Fibroblast of lung (primary cell): ENCODE measurements at places on chromosomes 7 and 10.

DNA sequence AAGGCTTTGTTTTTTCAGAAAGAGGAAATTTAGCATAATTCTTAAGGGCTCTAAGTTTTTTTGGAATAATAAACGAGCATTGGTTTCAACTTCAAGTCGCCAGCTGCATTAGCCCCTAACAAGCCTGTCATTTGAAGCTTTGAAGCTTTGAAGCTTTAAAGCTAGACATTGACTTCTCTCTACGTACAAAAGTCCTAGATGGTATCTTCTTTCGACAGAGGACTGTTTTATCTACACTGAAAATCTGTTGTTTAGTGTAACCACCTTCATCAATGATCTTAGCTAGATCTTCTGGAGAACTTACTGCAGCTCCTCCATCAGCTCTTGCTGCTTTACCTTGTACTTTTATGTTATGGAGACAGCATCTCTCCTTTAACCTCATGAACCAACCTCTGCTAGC is 79.6 kb upstream of the TMEM72 start:
- no peak for DNase-seq

DNA sequence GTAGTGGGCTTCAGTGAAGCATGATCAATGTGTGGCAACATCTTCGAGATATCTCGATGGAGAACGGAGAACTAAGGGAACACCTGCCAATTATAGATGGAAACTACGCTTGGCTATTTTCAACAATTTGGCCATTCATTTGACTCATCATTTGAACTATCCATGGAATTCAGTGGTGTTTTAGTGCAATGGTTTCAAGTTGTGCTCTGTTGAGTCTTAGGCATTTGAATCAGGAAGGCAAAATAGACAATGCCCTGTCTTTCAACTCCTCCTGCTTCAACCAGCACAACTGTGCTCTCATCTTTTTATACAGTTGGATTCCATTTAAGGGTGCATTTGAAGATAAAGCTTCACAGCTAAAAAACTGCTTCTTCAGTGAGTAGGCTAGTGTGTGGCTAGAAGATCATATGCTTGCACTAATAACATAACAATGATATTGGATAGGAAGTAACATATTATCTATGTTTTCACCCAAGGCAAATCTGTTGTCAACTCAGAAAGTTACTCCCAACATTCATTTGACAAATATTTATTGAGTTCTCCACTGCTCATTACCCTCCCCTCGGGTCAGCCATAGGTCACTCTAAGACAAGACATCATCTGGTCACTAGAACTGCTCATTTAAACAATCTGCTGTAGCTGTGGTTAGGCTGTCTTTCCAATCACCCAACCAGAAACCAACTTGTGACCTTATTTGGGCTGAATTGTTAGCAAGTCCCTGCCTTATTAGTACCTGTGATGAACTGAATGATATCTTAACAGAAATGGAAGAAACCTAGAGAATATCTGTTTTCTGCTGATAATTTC is 314.1 kb upstream of the SP4 start:
- no peak for DNase-seq

- DNase-seq, result peak; percentile 36
Measured at GRCh38 chr10:24207781-24208611, 942 bp upstream of the KIAA1217 start.

- peak; percentile 67 for DNase-seq
Measured at GRCh38 chr7:133545618-133546017, 292.7 kb downstream of the EXOC4 start.

DNA sequence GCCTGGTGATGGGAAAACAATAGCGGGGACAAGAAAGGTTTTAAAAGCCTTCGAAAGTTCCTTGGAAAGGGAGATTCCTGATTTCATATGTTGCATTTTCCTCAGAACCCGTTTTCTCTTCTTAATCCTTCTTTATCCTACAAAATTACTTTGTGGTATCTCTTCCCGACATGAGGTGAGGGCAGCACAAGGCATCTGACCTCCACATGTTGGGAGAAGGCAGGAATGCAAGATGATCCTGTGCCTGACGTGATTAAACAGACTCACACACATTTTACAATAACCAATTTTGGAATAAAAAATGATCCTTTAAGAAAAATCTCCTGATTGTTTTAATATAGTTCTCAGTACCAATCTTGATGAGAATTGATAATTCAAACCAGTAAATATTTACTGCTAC is 153.3 kb upstream of the MKLN1 start:
- no peak for DNase-seq

GRCh38 chr10:124646483-124647352 is 97.5 kb downstream of the FAM53B start:
- peak; percentile 86 for DNase-seq

DNA sequence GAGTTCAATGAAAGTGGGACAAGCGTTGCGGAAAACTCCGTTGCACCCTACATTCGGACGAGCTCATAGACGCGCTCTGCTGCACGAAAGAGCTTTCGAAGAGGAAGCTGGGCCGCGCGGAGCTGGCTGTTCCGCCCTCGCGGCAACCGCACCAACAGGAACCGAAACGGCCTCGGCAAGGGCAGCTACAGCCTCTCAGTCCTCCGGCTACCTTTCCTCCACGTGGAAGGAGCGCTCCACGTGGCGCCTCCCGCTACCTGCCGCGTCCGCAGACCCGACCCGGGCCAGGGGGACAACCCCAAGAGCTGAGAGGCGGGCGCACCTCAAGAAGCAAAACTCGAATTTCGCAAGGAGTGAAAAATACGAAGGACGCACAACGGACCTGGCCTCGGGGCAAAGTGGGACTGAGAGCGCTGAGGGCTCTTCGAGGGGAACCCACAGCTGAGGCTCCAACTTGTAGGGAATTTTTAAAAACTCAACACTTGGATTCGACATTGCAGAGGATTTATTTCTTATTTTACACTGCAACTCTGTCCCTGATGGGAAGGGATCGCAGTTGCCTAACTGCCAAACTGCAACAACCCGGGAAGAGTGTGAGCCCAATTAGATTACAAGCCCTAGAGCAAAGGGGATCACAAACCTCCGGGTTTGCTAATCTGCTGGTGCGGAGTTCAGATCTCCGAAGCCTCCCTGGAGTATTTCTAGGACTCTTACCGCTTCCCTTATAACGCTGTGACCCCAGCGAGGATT is 1.4 kb downstream of the HPSE2 start:
- peak; percentile 69 for DNase-seq

DNA sequence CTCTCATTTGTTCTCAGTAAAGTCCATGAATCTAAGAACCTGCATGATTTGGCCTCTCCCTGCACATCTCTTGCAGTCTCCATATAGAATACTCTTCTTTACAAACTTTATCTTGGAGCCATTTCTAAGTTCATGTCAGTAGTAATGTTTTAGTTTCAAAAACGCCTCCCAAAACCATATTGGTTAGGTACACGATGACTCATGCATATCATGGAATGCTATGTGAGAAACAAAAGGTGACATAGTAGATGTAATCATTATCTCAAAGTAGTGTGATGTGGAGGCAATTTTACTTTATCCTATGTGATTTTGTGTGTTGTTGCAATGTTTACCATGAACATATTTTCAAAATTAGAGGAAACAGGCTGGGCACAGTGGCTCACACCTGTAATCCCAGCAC is 520.7 kb downstream of the KCNMA1 start:
- peak; percentile 40 for DNase-seq

DNA sequence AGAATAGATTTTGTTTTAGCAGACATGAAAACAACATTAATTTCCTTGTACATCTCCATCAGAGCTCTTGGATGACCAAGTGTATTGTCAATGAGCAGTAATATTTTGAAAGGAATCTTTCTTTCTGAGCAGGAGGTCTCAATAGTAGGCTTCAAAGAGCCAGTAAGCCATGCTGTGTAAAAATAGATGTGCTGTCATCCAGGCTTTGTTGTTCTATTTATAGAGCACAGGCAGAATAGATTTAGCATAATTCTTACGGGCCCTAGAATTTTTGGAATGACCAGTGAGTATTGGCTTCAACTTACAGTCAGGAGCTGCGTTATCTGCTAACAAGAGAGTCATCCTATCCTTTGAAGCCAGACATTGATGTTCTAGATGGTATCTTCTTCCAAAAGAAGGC is 19.0 kb downstream of the MINPP1 start:
- DNase-seq, result peak; percentile 49

DNA sequence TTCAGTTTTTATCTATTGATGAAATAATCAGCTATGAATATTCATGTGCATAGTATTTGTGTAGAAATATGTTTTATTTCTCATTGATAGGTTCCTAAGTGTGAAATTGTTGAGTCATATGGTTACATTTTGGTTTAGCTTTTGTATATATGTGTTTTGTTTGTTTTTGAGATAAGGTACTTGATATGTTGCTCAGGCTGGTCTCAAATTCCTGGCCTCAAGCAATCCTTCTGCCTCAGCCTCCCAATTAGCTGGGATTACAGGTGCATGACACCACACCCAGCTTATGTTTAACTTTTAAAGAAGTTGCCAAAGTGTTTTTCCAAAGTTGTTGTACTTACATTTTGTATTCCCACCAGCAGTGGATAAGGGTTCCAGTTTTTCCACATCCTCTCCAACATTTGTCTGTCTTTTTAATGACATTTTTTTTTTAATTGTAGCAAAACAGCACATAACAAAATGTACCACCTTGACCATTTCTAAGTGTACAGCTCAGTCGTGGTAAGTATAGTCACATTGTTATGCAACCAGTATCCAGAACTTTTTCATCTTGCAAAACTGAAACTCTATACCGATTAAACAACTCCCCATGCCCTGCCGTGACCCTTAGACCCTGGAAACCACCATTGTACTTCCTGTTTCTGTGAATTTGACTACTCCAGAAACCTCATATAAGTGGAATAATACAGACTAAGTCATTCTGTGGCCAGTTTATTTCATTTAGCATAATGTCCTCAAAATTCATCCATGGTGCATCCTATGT is 12.6 kb upstream of the UBE2D1 start:
- DNase-seq, result no peak

DNA sequence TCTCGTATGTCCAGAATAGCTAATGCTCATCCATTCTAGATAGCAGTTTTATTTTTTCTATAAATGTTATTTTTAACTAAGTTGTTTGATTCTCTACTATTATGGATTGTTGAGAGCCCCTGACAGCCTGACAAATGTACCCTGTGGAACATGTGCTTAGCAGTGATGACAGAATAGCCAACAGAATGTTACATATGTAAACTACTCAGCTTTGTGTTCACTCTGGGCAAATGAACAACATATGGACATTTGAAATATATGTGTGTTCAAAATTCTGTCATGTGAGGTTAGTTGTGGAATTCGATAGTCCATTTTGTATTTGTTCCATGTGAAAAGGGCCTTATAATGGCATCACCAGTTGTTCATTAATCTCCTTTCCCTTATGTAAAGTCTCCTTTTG is 199.7 kb downstream of the EXOC4 start:
- DNase-seq, result no peak

- DNase-seq, result peak; percentile 72
Measured at GRCh38 chr7:134954197-134955082, 31.9 kb upstream of the AGBL3 start.

DNA sequence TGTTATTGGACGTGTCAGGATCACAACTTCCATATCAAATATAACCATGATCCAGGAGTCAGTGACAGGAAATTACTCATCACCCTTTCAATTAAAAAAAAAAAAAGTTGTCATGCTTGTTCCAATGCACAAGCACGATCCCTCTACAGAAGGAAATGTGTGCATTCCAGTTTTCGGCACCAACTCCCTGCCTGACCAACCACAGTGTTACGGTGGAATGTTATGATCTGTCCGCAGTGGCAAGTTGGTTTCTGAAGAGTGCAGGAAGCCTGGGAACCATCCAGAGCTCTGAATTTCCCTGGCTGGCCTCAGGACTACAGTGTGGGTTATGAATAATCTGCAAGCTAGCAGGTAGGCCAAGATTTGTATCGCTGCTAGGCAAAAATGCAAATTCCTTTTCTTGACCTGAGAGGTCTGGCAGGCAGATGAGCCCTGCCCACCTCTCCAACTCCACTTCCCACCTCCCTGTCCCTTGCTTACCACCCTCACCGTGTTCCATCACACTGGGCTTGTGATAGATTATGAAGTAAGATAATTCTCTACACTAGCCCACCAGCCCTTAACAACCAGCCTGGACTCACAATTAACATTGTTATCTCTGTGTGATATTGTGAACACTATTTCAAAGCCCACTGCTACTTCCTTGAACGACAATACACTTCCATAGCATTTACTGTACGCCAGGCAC is 20.4 kb downstream of the FRMPD2 start:
- no peak for DNase-seq

GRCh38 chr7:84196084-84196503 is 1.5 kb upstream of the SEMA3A start:
- peak; percentile 82 for DNase-seq

GRCh38 chr10:121455377-121455776 is 142.9 kb downstream of the FGFR2 start:
- no peak for DNase-seq

- no peak for DNase-seq
Measured at GRCh38 chr7:113154117-113154516, 35.8 kb upstream of the SMIM30 start.

DNA sequence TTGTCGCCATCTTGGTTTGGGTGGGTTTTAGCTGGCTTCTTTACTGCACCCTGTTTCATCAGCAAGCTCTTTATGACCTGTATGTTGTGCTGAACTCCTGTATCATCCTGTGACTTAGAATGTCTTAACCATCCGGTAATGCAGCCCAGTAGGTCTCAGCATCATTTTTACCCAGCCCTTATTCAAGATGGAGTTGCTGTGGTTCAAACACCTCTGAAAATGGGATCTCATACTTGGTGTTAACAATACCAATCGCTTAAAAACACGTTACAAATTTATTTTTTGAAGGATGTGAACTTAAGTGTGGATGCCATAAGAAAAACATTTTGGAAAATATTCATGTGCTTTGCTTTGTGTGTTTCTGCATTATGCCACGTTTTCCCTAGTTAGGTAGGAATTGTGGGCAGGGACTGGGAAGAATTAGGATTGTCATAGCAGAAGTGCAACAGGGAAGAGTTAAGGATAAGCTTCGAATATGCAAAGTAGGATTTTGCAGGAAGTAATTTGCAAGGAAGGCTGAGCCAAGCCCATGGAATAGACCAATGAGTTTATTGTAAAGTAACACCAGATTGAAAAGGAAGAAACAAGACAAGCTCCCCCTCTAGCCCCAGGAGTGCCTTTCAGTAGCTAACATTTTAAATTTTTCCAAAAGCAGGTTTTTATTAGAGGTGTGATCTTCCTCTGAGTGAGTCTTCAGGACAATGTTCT is 56.4 kb downstream of the PRR15 start:
- no peak for DNase-seq

GRCh38 chr7:67786021-67786420 is 789.4 kb downstream of the TYW1 start:
- DNase-seq, result no peak
